ENCODE measurements at places on chromosomes 4 and X. TPM values are rescaled to one million over a fixed set of nuclear protein-coding genes. Genes with fewer than 3 reads are reported as not detected.

Gene HMX1
- 0.19 TPM for total RNA-seq

Gene TBC1D14
- total RNA-seq = 58.8 TPM

DNA sequence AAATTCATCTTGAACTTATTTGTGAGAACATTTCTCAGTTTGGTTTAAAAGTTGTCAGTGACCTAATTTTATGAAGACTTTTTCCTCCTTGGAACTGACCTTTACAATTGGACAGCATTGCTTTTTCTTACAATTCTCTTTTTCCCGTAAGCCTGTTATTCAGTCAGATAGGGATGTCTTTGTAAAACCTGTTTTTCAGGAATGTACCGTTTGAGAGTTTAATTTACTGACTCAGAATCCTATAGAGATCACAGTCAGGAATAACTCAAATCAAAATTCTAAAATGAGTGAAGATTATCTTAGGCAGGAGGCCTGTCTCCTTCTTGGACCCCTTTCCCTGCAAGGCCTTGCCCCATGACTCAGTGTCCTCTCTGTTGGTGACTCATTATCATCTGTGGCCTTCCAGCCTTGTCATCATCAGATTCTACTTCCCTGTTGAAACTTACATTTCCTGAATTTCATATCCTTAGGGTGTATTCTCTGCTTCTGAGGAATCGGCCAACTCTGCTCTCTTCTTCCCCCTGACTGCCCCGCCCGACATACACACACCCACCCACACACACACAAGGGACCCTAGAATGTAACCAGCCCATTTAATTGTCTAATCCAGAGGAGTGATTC is 99.8 kb downstream of the ARHGAP10 start:
- DNase-seq = no peak

GRCh38 chr4:152981842-152982241 is 45.7 kb downstream of the FHDC1 start:
- DNase-seq = no peak

DNA sequence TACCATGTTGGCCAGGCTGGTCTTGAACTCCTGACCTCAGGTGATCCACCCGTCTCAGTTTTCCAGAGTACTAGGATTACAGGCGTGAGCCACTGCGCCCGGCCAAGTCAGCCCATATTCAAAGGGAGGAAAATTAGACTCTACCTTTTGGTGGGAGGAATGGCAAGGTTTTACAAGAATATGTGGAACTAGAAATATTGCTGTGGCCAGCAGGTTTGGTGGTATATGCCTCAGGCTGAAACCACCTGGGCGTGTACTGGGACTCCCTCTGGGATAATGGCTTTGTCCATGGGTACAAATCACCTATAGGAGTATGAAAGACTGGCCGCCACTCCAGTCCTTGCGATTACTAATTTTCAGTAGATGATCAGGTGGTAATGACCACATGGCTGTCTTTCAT is 32.4 kb downstream of the SAT1 start:
- DNase-seq = no peak

DNA sequence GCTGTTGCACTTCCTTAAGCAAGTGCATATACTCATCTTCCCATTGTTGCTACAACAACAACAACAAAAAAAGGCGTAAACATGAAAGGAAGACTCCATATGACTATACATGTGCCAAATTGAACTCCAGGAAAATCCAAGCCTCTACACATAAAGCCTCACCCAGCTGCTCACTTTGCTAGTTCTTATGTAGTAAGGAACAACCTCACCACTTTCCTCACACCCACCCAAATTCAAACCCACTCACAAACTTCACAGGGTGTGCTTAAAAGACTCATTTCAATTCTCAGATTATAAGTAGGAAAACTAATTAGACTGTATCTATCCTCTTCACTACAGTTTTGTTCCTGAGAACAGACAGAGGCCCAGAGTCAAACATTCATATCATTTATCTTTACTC is 671.1 kb upstream of the INTU start:
- no peak for DNase-seq

Data from neural progenitor cell (in vitro differentiated cells).